ENCODE measurements at places on chromosomes 2 and 18.

GRCh38 chr2:217941886-217942728 lies 60.7 kb downstream of the TNS1 start:
- no peak for DNase-seq

- DNase-seq: no peak
These were observed 82.9 kb downstream of the TNS1 start for GRCh38 chr2:217919781-217920351.

- DNase-seq: no peak
These were observed 141.1 kb downstream of the HNMT start for GRCh38 chr2:138105358-138105757.

DNA sequence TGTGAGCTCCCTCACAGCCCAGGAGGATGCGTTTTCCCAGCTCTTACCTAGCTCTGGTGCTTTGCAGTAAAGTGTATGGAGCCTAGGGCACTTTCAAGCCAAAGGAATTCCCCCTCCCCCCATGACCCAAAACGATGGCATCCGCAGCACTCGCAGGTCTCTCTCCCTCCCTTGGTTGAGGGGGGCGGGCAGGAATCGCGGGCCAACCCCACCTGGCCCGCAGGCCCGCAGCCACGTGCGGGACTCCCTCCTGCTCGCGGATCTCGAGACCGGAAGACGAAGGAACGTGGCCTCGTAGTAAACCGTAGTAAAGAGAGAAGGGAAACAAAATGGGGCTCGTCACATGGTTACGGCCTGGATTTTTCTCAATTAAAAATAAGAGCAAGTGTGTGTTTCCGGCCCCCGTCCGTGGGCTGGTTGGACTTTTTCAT lies 8.5 kb downstream of the IRS1 start:
- no peak for DNase-seq

- no peak for DNase-seq
These were observed 58.2 kb downstream of the QPCT start for GRCh38 chr2:37402636-37403035.

DNA sequence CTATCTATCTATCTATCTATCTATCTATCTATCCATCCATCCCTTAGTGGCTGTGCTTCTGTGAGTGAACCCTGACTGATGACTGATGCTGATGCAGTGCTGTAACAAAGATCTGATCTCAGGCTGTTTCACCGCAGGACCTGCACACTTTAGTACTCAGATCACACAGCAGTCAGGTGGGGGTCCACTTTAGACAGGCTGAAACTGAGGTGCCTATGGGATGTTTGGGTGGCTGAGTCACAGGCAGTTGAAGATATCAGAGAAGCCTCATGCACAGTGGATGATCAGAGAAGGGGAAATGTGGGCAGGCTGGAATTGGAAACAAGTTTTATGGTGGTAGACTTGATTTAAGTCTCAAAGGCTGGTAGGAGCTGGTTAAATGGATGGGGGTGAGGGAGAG lies 156.4 kb downstream of the INSIG2 start:
- no peak for DNase-seq
